NCI-H460 (cell line): ENCODE measurements at places on chromosomes 7 and 10. TPM values are rescaled to one million over a fixed set of nuclear protein-coding genes. Genes with fewer than 3 reads are reported as not detected.

The RARRES2 gene
- not detected in 2 replicates for total RNA-seq

The SPDYE2 gene
- not detected in 2 replicates for total RNA-seq

The RNF148 gene
- 0.25 TPM in 1 of 2 replicates, not detected in the other for total RNA-seq

The LOXL4 gene
- 0.09 and 0.20 TPM in 2 replicates for total RNA-seq

The PRR15 gene
- total RNA-seq, result not detected in 2 replicates

The CACNB2 gene
- 2.5 and 2.6 TPM in 2 replicates for total RNA-seq

The ZNF33A gene
- 10.4 and 13.1 TPM in 2 replicates for total RNA-seq

The OPN4 gene
- total RNA-seq, result not detected in 2 replicates
